ENCODE measurements at places on chromosomes 7 and 10.
A peak's percentile ranks its signal among the peaks of the same experiment; 100 is the strongest.

DNA sequence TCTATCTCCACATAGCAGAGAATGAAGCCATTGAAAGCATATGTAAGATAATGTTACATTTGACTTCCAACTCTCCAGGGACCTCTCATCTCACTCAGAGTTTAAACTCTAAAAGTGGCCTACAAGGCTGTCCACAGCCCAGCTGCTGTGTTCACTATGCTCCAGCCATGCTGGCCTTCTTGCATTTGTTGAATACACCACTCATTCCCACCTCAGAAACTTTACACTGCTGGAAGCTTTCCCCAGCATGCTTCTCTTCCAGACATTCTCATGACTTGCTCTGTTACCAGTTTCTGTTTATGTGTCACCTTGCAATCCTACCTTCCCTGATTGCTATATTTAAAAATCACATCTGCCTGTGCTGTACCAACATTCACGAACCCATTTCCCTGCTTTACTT, 167.2 kb downstream of the WNT2 start:
- no peak for DNase-seq

GRCh38 chr10:79293841-79294581, 53.3 kb upstream of the PPIF start:
- no peak for DNase-seq

- DNase-seq, result no peak
Measured at GRCh38 chr7:117248829-117249228, 74.0 kb downstream of the WNT2 start.

GRCh38 chr10:58511765-58512490, 744 bp upstream of the BICC1 start:
- DNase-seq, result peak; percentile 13

GRCh38 chr10:86342111-86342863, 24.3 kb downstream of the GRID1 start:
- DNase-seq, result peak; percentile 7

DNA sequence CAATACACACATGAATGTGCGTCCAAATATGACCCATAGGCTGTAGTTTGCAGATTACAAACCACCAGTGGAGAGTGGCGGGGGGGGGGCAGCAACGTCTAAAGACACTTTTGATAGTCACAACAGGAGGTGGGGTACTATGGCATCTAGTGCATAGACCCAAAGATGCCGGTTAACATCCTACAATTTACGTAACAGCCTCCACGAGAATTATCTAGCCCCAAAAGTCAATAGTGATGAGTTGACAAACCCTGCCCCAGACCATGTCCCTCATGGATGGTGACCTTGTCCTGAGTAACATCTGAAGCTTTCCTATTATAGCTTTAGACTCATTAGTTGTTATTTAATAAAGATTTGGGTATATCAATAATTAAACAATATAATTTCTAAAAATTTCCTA, 31.6 kb downstream of the USP6NL start:
- DNase-seq, result no peak

DNA sequence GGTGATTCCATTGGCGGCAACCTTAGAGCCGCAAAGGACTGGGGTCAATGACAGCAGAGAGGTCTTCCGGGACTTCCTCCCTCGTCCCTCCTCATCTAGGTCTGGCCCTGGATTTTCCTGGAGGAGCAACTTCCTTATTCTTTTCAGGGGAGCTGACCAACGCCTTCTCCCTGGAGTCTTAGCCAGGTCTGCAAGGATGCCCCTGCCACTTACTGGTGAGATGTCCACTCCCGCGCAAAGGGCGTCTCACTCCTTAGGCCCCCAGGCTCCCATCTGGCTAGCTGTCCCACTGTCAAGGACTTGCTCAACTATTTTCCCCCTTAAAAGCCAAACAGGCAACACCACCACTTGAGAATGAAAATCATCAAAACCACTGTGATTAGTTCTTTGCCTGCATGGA, 42.0 kb upstream of the NMT2 start:
- DNase-seq, result no peak

DNA sequence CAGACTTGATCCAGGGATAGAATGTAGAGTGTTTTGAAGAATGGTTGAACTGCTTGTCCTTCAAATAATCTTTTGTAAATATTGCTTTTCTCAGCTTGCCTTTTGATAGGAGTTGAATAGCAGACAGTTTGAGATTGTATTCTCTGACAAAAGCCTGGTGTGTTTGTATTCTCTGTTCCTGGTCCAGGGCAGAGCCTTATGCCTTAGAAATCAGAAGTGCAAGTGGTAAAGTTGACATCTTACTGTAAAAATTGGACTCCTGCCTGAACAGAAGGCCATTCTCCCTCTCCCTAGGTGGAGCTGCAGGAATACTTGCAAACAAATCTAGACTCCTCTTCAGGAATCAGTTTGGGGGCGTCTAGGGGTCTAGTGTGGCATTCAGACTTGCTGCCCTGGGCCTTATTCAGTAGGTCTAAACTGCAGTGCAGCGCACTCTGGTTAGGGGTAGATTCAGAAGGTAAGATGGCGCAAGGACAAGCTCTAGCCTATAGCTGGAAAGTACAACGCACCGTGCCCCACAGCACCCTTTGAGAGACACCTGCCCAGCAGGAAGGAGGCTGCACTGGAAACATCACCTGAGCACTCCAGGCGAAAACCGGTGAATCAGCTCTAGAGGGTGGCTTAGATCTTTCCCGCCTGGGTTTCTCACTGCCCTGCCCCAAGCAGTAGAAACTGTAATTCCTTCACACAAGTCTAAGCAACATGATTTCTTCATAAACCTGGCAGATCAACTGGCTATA, 608.5 kb upstream of the GALNT17 start:
- DNase-seq, result no peak

GRCh38 chr7:35263396-35263795, 9.5 kb upstream of the TBX20 start:
- no peak for DNase-seq

- no peak for DNase-seq
Measured at GRCh38 chr7:38748056-38748610, 117.0 kb upstream of the AMPH start.

DNA sequence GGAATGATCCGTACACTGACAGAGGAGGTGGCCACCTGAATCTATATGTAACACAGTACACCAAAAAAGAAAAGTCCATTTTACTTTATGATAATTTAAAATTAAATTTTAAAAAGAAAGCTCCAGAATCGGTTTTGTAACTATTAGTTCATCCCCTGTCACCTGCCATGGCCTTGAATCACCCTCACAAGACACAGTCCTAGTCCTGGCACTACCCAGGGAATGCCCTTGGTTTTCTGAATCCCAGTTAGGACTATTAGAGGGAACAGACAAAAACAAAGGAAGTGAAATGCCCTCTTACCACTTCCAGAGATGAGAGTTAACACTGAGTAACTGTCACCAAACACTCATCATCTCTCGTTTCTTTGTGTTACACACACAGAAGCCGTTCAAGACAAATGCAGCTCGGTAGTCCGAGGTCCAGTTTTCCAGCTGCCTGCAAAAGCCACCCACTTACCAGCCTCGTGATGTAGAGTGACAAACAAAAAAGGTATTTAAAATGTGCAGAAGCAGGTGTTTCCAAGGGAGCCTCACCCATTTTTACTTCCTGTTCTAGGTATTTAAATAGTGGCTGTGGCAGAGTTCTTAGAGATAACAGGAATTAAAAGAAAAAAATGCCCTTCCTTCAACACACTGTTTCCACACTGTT, 6.1 kb downstream of the PTPRN2 start:
- DNase-seq, result no peak

DNA sequence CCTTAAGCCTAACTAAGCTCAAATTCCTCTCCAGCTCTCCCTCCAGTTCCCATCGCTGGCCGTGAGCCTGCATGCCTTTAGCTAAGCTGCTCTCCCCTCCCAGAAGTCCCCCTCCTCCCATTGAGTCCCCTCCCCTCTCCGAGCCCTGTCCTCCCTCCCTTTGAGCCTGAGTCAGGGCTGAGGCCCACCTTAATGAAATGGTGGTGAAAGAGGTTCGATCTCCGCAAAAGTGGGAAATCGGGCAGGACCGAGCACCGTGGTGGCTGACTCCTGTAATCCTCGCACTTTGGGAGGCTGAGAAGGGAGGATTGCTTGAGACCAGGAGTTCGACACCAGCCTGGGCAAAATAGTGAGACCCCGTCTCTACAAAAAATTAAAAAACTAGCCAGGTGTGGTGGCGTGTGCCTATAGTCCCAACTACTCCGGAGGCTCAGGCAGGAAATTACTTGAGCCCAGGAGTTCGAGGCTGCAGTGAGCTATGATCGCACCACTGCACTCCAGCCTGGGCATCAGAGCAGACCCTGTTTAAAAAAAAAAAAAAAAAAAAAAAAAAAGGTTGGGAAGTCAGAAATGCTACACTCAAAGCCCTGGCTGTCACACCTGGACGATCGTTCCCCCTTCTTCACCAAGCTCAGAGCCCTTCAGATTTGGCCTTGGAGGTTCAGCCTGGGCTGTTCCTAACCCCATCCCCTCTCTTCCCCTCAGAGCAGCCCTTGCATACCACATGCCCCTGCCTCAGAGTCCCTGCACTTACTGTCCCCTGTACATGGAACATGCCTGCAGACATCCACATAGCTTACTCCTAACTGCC, 995 bp upstream of the CLDN3 start:
- DNase-seq, result no peak

DNA sequence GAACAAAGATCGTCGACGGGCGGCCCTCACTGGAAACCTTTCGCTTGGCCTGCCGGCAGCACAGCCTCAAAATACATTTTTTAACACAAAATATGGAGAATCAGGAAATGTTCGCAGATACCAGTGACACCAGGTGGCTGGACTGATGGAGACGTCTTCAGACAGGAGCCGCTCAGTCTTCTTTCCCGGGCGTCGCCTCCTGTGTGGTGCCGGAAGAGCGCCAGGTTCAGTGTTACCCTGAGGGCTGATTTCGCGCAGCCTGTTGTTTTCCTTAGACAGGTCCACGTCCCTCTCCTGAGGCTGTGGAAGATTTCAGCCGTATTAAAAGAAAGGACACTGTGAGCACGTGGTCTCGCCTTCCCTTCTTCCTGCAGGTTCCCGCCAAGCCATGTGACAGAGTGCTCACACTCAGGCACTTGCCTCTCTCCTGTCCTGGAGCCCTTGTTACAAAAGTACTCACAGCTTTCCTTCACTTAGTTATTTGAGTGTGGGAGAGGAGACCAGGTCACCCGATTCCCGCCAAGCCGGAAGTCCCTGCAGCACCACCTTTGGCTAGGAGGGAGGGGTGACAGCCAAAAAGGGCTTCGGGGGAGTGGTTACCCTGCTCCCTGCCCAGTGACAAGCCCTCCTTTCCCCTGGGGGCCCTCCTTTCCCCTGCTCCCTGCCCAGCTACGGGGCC, 21.7 kb upstream of the PWWP2B start:
- no peak for DNase-seq

DNA sequence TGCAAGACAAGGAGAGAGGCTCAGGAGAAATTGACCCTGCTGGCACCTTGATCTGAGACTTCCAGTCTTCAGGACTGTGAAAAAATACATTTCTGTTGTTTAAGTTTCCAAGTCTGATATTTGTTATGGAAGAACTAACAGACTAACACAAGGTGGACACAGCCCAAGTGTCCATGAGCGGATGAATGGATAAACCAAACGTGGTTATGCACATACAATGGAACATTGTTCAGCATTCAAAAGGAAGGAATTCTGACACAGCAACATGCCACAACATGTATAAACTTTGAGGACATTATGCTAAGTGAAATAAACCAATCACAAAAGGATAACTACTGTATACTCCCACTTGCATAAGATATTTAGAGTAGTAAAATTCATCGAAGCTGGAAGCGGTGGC, 76.5 kb downstream of the FAM13C start:
- DNase-seq, result no peak

- DNase-seq, result no peak
Measured at GRCh38 chr10:104036069-104036384, 49.7 kb downstream of the COL17A1 start.

DNA sequence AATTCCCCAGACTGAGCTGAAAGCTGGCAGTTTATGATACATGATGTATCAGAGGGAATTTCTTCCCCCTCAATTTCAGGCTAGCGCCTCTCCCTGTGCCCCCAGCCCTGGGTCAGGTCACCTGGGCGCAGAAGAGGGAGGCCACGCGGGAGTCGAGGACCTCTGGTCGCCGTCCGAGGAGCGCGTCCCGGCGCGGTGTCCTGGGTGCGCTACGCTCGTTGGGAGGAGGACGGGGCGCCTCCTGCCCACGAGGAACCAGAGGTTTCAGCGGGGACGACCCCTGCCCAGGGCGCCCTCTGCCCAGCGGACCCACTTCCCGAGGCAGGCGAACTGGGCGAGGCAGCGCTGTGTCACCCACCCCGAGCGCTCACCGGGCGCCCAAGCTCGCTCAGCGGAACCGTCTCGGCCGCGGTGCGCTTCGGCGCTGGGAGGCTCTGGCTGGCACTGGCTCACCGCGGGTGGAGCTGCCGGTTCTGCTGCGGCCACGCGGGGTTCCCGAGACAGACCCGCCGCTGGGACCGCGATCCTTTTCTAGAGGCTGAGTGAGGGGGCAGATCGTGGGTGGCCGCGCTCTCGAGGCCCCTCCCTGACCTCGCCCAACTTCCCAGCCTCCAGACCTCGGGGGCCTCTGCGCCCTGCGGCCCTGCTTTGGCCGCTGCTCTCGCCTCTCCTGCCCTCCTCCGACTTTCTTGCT, at the start of gene FAM237B:
TSS of gene FAM237B (minus strand) at position 504 of the 694 bp plus-strand sequence. CDS start 1,556 bp downstream, outside the sequence.
- DNase-seq, result peak; percentile 39

DNA sequence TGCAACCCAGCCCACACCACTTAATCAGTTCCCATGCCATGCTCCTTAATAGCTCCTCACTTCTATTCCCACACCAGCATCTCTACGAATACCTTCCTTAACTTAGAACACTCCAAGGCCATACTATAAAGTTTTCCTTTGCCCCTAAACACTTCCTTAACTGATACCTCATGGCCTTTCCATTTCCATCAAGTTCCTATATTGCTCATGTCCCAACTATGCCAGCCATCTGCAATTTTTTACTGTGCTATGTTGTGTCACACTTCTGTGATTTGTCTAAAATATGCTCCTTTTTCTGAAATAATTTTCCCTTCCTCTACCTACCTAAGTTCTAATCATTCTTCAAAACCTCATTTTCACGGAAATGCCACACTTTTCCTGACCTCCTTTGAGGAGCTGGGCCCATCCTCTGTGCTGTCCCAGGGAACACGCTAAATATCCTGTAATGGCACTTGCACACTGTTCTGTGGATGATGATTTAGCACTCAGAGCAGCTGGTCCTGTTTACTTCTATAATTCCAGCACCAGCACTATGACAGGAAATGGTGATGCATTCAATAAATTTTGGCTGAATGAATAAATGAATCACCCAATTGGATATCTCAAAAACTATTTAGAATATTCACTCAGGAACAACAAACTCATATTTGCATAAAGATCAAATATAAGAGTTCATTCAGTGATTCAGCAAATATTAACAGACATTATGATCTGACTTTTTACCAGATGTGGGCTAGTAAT, 266.5 kb upstream of the HGF start:
- DNase-seq, result no peak

- DNase-seq, result no peak
Measured at GRCh38 chr7:8938044-8938805, 504.8 kb downstream of the NXPH1 start.
